ENCODE measurements at places on chromosomes 2 and 18.

DNA sequence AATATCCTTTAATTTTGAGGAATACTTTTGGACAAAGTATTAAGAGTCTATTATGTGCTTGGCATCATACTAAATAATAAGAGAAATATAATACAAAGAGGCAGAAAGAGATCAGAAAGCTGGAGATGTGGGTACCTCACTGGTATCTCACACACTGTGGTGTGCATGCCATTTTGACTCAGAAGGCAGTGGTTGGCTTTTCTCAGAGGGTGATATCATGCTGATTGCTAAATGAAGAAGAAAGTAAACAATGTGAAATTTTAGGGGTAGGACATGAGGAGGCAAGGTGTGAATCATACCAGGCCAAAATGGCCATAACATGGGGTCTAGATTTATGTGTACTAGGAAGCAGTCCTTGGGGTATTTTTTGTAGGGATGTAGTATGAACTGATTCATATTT, 16.6 kb upstream of the SPOPL start:
- DNase-seq: no peak

- peak; percentile 50 for DNase-seq
Observed at GRCh38 chr2:110103061-110103961, 12.3 kb downstream of the MALL start.

DNA sequence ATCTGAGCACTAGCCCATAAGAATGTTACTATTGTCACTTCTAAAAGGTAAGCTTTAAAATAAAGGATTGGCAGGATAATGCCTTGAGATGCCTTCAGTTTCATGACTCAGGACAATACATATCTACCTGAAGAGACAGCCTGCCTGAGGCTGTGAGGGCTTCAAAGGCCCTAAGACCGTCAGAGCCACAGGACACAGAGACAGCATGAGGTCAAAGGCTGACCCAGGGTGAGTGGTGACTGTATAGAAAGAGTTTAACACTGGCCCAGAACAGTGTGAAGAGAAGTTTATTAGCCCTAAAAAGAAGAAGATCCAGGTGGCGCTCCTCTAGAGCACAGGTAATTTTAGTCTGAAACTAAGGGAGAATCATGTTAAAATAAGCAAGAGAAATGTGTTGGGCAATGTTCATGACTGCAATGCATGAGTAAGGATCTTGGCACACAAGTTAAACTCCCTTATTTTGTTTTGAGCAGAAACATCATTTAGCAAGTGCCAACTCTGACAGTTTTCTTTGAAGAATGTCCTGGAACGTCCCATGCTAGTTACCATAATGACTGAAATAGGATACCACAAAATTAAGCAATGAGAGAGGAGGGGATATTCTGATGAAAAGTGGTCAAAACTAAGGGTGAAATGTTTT, 78.1 kb upstream of the FAM110C start:
- DNase-seq: no peak

DNA sequence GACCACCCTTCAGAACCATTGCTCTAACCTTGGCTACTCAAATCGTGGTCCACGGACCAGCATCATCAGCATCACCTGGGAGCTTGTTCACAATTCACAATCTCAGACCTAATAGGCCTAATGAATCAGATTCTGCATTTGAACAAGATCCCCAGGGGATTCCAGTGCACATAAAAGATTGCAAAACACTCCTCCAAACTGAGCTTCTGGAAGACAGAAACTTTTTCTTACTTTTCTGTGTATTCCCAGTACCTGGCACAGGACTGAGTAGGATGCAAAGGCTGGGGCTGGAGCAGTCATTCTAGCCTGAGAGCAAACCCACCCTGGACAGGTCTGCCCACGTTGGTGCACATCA, 115.1 kb upstream of the COPS8 start:
- DNase-seq: no peak

- no peak for DNase-seq
Observed at GRCh38 chr18:8813611-8814010, 108.3 kb downstream of the MTCL1 start.

Data from upper lobe of left lung (tissue), 6 donors.